LoVo (cell line): ENCODE measurements at places on chromosomes 5 and 9.
A peak's percentile ranks its signal among the peaks of the same experiment; 100 is the strongest.

- no peak for DNase-seq
These were observed 185.3 kb downstream of the FAM170A start for GRCh38 chr5:119814655-119815054.

DNA sequence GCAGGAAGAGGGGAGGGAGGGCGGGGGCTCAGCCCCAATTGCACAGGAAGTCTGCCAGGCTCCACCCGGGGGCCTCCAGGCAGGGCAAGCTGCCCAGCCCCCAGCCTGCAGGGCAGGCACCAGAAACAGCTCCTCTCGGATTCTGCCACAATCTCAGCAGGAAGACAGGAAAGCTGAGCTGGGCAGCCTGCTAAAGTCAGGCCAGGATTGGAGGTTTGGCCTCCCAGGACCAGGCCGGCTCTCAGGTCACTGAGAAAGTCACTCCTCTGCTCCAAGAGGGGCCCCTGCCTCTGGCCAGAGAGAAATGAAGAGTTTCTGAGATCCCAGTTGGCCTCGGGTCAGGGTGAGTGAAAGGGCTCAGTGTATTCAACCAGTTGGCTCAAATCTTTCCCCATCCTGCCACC is 54.6 kb upstream of the STXBP1 start:
- no peak for DNase-seq

DNA sequence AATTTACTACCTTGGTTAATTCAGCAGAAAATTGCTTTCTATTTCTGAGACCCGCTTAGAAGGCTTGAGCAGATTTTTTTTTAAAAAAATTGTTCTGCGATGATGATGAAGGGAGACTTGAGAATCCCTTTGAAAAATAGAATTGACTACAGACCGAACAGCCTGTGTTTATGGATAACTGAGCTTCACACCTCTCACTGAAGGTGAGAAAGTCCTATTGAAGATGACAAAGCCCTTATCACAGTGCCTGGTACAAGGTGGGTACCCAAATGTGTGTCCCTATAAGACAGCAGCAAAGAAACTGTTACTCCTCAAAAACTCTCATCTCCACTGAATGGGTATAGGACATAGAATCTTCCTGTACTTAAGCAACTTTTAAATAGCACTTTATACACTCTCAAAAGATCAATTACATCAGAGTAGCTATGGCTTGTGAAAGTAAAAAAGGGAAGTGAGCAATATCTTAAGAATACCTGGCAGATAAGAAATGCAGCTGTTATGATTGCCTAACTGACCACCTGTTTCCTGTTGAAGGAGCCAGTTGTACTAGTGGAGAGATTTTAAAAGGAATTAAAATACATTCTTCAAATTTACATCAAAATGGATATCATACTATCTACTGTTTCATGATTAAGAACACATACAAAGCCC is 419.7 kb downstream of the CHSY3 start:
- DNase-seq: no peak

GRCh38 chr9:95188459-95188858 is 129.1 kb downstream of the FANCC start:
- DNase-seq: no peak

- no peak for DNase-seq
These were observed 157.6 kb upstream of the CCNH start for GRCh38 chr5:87570366-87570765.

GRCh38 chr5:59117320-59117719 is 534.4 kb downstream of the RAB3C start:
- no peak for DNase-seq

DNA sequence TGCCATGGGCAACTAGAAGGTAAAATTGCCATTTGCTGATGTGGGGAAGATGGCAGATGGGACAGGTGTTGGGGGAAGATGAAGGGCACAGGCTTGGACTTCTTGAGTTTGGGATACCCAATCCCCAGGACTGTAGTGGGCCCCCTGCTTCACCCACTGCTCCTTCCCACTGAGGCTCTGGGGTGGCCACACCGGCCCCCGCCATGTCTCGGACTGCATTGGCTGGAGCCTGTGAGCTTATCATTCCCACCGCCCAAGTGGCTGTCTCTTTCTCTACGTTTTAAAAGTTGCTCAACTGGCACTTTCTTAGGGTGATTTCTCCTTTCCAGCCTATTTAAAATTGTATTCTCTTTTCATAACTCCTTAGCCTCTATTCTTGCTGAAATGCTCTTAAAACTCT is 730.0 kb upstream of the ADAMTS16 start:
- DNase-seq: no peak

GRCh38 chr9:136110082-136111061 is 8.3 kb downstream of the TMEM250 start:
- DNase-seq: no peak

GRCh38 chr5:170333161-170333910 is 35.8 kb upstream of the LCP2 start:
- no peak for DNase-seq

DNA sequence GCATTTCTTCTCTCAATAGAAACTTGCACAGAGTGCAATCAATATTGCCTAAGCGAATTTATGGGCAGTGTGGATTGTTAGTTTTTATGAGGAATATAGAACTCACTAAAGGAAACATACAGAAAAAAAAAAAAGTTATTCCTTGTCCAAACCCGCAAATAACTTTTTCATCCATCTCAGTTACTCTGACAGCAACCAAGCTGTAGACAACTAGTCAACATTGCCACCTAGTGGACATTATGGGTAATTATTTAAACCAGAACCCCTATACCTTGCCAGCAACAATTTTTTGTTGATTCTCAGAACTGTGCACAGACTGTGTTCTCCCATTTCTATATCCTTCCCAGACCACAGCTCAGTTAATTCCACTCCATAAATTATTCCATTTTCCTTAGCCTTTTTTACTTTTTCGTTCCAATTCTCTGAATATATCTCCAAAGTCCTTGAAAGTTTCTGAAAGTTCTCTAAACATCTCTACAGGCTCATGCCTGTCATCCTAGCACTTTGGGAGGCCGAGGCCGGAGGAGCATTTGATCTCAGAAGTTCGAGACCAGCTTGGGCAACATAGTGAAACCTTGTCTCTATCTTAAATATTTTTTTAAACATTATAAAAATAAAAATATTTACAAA is 2.6 kb upstream of the AFAP1L1 start:
- DNase-seq: peak; percentile 82

GRCh38 chr5:178086266-178086665 is 27.1 kb upstream of the N4BP3 start:
- no peak for DNase-seq

- no peak for DNase-seq
These were observed 65.3 kb downstream of the RXRA start for GRCh38 chr9:134391319-134392231.

- no peak for DNase-seq
These were observed 21.3 kb downstream of the PWWP2A start for GRCh38 chr5:160097991-160098390.

- DNase-seq: no peak
These were observed 33.3 kb upstream of the GTF2H2C start for GRCh38 chr5:69526660-69527059.

GRCh38 chr5:111066261-111066938 is 5.1 kb upstream of the TSLP start:
- DNase-seq: no peak

DNA sequence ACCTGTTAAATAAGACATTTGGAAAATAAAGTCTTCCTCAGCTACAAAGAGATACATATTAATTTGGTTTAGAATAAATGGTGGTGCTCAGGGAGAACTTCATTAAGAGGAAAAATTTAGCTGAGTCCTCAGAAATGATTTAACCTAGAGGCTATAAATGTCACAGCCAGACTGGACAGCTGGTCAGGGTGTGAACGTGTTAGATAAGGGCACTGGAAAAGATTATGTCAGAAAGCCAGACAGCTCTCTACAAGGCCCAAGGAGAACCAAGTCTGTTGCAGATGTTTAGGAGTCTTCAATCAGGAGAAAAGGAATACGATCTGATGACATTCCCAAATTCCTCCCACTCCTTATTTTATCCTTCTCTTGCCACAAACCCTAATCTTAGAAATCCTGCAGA is 265.2 kb downstream of the MAT2B start:
- no peak for DNase-seq

GRCh38 chr5:148913985-148914431 is 87.6 kb downstream of the ADRB2 start:
- peak; percentile 63 for DNase-seq

DNA sequence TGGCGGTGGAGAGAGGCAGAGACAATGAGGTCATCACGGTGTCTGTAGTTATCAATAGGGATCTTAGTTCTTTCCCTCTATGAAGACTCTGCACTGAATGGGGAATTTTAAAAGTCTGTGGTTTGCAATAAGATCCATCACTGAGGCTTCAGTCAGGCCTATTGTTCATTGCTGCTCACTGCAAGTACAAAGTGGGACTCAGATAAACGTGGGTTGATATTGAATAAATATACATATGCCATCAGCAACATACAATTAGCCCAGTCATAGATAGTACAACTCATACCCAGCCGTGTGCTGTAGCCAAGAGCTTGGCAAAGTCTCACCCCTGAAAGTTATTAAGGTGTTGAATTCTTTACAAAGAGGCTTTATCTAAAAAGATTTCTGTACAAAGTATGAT is 88.4 kb downstream of the ENC1 start:
- DNase-seq: no peak

GRCh38 chr5:179880848-179881590 is 22.4 kb upstream of the MRNIP start:
- no peak for DNase-seq

- DNase-seq: no peak
These were observed 1250.8 kb upstream of the CDH18 start for GRCh38 chr5:21238786-21239185.

DNA sequence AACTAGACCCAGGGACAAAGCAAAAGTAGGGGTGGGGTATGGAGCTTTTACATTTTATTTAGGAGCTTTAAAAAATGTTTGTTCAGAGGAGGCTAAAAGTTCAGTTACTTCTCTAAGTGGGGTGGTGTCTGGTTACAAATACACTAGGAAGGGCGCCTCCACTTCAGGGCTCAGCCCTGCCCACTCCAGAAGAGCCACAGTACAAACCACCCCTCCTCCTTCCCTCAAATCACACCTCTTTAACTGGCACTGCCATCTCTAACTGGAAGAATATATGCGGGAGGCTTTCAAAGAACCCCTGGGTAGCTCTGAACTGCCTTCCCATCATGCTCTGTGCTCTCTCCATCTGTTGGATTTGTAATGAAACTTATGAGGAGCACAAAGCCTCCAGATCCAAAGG is 98.8 kb upstream of the NFIB start:
- no peak for DNase-seq

- DNase-seq: peak; percentile 33
These were observed 85.8 kb downstream of the RIC1 start for GRCh38 chr9:5714501-5715401.

GRCh38 chr5:126122942-126123341 is 300.3 kb upstream of the GRAMD2B start:
- no peak for DNase-seq

DNA sequence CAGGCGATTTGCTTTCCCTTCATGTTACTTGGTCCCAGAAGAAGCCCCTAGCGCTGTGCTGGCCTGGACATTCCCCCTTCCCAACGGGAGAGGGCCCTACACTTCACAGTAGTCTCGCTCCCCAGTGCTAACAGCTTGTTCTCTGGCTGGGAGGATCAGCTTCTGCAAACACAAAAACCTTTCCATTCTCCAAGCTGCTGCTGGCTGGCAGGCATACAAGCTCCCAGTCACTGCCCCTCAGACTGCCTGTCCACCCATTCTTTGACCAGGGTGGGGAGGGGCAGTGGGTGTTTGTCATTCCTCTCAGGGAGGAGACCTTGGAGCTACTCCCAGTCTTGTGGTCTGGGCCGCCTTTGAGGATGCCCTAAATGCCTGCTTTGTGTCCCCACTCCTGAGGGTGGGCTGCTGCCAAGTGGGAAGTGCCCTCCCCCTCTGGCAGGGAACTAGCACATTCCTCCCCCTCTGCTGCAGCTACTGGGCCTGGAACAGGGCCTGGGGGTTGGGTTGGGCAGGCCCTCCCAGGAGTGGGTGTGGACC is 20.8 kb downstream of the ENHO start:
- peak; percentile 58 for DNase-seq

GRCh38 chr5:39260095-39260494 is 40.7 kb upstream of the FYB1 start:
- no peak for DNase-seq

DNA sequence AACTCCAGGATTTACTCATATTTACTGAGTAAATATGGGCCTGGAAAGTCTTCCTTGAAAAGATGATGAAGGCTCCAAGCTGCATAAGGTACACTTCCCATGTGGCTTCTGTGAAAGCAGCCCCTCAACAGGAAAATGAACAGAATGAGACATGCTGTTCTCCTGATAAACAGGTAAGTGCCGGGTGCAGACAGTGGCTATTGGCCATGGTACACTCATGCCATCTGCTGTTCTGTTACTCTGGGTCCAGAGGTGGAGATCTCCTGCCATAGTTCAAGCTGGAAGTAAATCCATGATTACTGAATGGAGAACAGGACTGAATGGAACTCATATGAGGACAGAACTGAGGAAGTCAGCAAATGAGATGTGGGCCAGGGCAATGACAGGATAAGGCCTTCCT is 103.6 kb downstream of the SLIT3 start:
- no peak for DNase-seq

DNA sequence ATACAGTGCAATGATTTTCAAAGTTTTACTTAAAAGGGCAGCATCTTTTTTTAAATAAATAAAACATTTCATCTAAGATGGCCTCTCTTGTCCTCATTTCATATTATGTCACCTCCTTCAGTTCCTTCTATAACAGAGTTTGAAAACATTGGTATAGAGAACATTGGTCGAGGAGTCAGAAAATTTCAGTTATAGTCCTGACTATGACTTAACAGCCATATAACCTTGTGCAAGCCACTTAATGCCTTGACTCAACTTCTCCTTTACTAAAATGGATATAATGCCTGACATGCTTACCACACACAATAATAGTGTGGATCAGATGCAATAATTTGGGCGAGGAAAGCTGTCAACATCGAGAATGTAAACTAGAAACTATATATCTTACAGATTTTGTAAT is 22.6 kb downstream of the SSBP2 start:
- DNase-seq: no peak

DNA sequence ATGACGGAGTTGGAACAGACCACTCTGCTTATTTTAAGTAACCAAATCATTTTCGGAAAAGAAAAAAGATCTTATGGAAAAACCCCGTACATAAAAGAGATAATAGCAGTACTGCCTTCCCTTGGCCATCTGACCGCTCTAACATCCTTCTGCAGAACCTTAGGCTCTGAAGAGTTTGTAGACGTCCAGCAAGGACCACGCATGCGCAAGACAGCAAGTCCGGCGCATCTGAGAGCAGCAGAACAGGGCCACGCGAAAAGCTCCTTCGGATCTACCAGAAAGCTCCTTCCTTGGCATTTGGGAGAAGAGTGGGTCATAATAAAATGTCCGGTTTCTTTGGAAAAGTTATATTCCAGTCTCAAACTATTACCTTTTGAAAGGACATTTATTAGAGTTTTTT is 26.8 kb downstream of the PAX5 start:
- no peak for DNase-seq

DNA sequence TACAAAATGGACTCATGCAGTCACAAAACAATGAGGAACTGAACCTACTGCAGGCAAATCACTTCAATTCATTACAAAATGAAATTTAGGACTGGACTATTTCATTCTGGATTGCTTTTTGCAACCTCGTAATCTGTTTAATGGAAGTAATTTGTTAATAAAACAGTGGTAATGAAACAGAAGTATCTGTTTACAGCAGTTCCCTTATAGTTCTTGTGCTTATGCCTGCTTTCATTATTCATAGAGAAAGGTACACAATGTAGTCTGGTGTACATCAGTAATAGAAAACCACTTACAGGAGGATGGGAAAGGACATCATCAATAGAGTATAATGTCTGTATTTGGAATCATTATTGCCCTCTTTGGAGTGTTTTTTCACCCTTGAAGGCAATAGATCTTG is 389.2 kb upstream of the NUDT12 start:
- DNase-seq: no peak

GRCh38 chr5:174231956-174232487 is 186.5 kb downstream of the NSG2 start:
- no peak for DNase-seq
